ENCODE measurements at places on chromosomes 2 and 18.

DNA sequence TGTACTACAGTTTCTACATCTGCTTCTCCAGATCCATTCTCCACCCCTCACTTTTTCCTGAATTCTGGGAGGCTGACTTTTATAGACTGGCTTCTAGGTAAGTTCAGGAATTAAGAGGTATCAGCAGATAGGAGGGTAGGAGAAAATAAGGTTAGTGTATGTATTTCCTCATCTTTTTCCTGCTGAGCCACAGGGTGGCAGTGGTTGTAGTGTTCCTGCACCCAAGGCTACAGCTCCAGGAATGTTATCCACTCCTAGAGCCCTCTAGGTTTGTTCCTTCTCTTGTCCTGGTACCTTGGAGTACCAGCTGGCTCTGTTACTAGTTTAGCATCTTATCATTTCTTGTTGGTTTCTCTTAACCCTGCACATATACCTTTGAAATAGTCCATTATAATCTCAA is 40.7 kb upstream of the C2orf66 start:
- DNase-seq, result no peak
- no peak overlapping the region for H3K4me3 ChIP-seq
- H3K36me3 ChIP-seq, result no peaks in the 10 kb centered on the region
- no peaks in the 10 kb centered on the region for H3K4me1 ChIP-seq

- no peaks in the 10 kb centered on the region for H3K36me3 ChIP-seq
- H3K4me1 ChIP-seq, result no peaks in the 10 kb centered on the region
- DNase-seq, result no peak
- no peaks in the 10 kb centered on the region for H3K27me3 ChIP-seq
- H3K27ac ChIP-seq, result no peak overlapping the region
Observed at GRCh38 chr2:75548036-75548573, 12.6 kb downstream of the EVA1A start.

DNA sequence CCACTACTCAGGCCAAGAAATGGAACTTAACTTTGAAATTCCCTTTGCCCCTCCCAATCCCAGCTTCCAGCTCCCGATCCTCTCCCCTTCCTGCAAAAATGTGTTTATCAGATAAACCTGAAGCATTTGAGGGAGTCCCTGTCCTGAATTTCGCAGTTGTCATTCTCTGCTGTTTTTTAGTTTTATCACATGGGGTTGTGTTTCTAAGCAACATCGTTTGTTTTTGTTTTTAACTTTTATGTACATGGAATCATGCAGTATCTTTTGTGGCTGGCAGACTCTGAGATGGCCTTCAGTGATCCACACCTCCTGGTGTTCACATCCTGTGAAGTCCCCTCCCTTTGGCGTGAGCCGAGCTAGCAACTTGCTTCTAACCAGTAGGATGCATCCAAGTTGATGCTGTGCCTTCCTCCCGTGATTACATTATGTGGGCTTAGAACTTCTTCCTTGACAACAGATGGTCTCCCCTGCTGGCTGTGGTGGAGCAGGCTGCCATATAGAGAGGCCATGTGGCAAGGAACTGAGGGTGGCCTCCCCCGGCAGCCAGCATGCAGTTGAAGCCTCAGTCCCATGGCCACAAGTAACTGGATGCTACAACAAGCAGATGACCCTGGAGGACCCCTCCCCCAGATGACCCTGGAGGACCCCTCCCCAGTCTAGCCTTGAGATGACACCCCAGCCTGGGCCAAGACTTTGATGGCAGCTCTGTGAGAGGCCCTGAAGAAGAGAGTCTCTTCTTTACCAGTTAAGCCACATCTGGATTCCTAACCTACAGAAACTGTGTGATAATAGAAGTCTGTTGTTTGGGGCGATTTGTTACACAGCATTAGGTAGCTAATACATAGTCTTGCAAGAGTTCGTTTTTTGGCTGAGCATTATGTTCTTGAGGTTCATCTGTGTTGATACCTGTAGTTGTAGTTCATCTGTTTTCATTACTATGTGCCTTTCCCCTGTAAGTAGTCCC is 27.7 kb downstream of the SH3BP4 start:
- H3K27me3 ChIP-seq, result no peaks in the 10 kb centered on the region
- no peak overlapping the region for H3K4me3 ChIP-seq
- H3K4me1 ChIP-seq, result no peaks in the 10 kb centered on the region
- no peaks in the 10 kb centered on the region for H3K36me3 ChIP-seq

GRCh38 chr18:52813635-52814416 is 473.8 kb downstream of the DCC start:
- no peaks in the 10 kb centered on the region for H3K4me1 ChIP-seq
- DNase-seq, result no peak
- no peak overlapping the region for H3K4me3 ChIP-seq
- H3K36me3 ChIP-seq, result no peaks in the 10 kb centered on the region
- no peak overlapping the region for H3K27ac ChIP-seq

DNA sequence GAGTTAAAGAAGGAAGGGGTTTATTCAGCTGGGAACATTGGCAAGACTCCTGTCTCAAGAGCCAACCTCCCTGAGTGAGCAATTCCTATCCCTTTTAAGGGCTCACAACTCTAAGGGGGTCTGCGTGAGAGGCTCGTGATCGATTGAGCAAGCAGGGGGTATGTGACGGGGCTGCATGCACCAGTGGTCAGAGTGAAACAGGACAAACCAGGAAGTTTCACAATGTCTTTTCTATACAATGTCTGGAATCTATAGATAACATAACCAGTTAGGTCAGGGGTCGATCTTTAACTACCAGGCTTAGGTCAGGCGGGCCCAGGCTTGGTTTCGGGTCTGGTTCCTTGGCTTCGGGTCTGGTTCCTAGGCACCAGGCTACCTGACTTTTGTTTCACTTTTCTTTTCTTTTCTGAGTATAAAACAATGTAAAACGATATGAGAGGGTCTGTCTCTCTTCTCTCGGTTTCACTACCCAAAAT is 30.1 kb upstream of the LIPG start:
- H3K36me3 ChIP-seq, result no peaks in the 10 kb centered on the region
- no peaks in the 10 kb centered on the region for H3K27me3 ChIP-seq
- H3K4me1 ChIP-seq, result no peaks in the 10 kb centered on the region
- DNase-seq, result no peak

- H3K4me1 ChIP-seq, result no peaks in the 10 kb centered on the region
- no peak overlapping the region for H3K4me3 ChIP-seq
- no peaks in the 10 kb centered on the region for H3K27me3 ChIP-seq
- DNase-seq, result no peak
- H3K36me3 ChIP-seq, result no peaks in the 10 kb centered on the region
Observed at GRCh38 chr2:9251154-9252001, 44.8 kb downstream of the ASAP2 start.

DNA sequence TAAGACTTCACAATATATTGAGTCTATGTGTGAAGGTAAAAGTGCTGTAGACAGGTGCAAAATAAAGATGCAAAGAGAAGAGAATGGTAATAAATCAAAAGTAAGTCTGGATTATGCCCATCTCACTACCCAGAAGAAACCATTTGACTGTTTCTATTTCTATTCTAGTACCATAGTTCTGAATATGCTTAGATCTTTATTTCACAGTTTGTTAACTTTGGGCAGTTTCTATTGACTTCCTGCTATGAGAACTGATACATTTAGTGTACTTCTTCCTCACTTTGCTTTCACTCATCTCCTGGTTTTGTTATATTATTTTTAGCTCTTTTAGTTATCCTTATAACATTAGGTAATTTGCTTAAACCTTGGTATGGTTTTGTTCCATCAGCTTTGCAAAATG is 94.9 kb downstream of the HS1BP3 start:
- no peaks in the 10 kb centered on the region for H3K27me3 ChIP-seq
- no peak overlapping the region for H3K27ac ChIP-seq
- no peaks in the 10 kb centered on the region for H3K4me1 ChIP-seq
- H3K4me3 ChIP-seq, result no peak overlapping the region
- H3K36me3 ChIP-seq, result no peaks in the 10 kb centered on the region

DNA sequence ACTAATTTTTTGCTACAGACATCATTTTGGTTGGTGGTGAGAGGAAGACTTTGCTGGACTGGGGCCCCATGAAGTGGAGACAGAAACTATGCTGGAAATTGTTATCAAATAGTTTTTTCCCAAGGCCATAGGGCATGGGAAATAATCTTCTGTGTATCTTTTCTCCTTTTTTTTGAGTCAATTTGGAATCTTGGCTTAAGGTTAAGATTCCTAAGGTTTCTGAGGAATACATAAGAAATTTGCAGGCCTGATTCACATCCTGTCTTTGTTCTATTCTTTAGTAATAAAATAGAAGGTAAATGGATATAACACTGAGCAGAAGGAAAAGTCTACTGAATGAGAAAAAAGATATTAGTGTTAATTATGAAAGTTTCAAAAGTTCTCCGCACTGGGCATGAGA is 16.6 kb downstream of the SMC6 start:
- H3K4me1 ChIP-seq, result no peaks in the 10 kb centered on the region
- no peak overlapping the region for H3K4me3 ChIP-seq
- no peak overlapping the region for H3K27ac ChIP-seq
- no peaks in the 10 kb centered on the region for H3K27me3 ChIP-seq

GRCh38 chr2:169528271-169528701 is 18.8 kb downstream of the KLHL41 start:
- no peak overlapping the region for H3K27ac ChIP-seq
- no peaks in the 10 kb centered on the region for H3K4me1 ChIP-seq
- peak; percentile 80 for DNase-seq
- H3K4me3 ChIP-seq, result no peak overlapping the region

DNA sequence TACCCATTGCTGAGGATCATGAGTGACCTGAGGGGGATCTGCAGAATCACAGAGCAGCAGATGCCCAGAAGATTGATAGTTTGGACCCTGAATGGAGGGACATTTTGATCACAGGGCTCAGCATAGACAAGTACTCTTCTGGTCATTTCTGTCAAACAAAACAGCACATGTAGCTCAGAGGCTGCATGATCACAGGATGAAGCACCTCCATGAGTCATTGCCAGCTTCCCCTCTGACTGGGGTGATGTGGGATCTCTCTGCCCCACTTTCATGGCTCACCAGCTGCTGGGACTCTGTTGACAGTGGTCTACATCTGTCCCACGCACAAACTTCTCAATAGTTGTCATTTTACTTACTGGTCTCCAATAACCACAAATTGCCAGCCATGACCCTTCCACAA is 264.1 kb downstream of the RPIA start:
- no peaks in the 10 kb centered on the region for H3K36me3 ChIP-seq
- H3K4me3 ChIP-seq, result no peak overlapping the region
- no peak for DNase-seq
- no peak overlapping the region for H3K27ac ChIP-seq
- H3K4me1 ChIP-seq, result no peaks in the 10 kb centered on the region
- no peaks in the 10 kb centered on the region for H3K27me3 ChIP-seq

- H3K4me3 ChIP-seq, result no peak overlapping the region
- H3K4me1 ChIP-seq, result peaks cover 7% of the 10 kb centered on the region
- H3K36me3 ChIP-seq, result no peaks in the 10 kb centered on the region
- no peaks in the 10 kb centered on the region for H3K27me3 ChIP-seq
- no peak for DNase-seq
- H3K27ac ChIP-seq, result no peak overlapping the region
Observed at GRCh38 chr18:61891271-61891670, 1.5 kb downstream of the RNF152 start.

GRCh38 chr2:212154477-212154878 is 384.1 kb downstream of the ERBB4 start:
- no peaks in the 10 kb centered on the region for H3K27me3 ChIP-seq
- no peaks in the 10 kb centered on the region for H3K36me3 ChIP-seq
- DNase-seq, result no peak
- H3K27ac ChIP-seq, result no peak overlapping the region
- no peak overlapping the region for H3K4me3 ChIP-seq

GRCh38 chr18:10499230-10499629 is 26.6 kb upstream of the NAPG start:
- H3K4me1 ChIP-seq, result no peaks in the 10 kb centered on the region
- H3K27me3 ChIP-seq, result no peaks in the 10 kb centered on the region
- no peak for DNase-seq
- H3K4me3 ChIP-seq, result no peak overlapping the region
- no peak overlapping the region for H3K27ac ChIP-seq
- no peaks in the 10 kb centered on the region for H3K36me3 ChIP-seq

- H3K36me3 ChIP-seq, result no peaks in the 10 kb centered on the region
- DNase-seq, result no peak
- no peaks in the 10 kb centered on the region for H3K27me3 ChIP-seq
Observed at GRCh38 chr2:132909427-132909826, 239.4 kb upstream of the LYPD1 start.

- no peaks in the 10 kb centered on the region for H3K27me3 ChIP-seq
- no peaks in the 10 kb centered on the region for H3K4me1 ChIP-seq
- no peak overlapping the region for H3K4me3 ChIP-seq
- no peak overlapping the region for H3K27ac ChIP-seq
- H3K36me3 ChIP-seq, result no peaks in the 10 kb centered on the region
- no peak for DNase-seq
Observed at GRCh38 chr2:1306014-1306686, 107.1 kb upstream of the TPO start.

- no peak for DNase-seq
- H3K36me3 ChIP-seq, result no peaks in the 10 kb centered on the region
- H3K4me1 ChIP-seq, result no peaks in the 10 kb centered on the region
- no peak overlapping the region for H3K4me3 ChIP-seq
- no peak overlapping the region for H3K27ac ChIP-seq
- H3K27me3 ChIP-seq, result no peaks in the 10 kb centered on the region
Observed at GRCh38 chr18:55442561-55442960, 145.4 kb downstream of the TCF4 start.

DNA sequence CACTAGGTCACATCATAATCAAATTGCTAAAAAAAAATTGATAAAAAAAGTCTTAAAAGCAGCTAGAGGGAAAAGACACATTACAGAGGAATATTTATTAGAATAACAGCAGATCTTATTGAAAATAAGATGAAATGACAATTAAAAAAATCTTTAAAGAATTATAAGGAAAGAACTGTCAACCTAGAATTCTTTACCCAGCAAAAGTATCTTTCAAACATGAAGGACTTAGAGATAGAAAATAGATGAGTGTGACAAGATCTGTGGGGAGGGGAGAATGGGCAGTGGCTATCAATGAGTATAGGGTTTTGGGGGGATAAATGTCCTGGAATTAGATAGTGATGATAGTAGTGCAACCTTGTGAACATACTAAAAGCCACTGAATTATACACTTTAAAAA is 26.5 kb upstream of the RNF103 start:
- H3K4me3 ChIP-seq, result no peak overlapping the region
- H3K36me3 ChIP-seq, result no peaks in the 10 kb centered on the region
- H3K27ac ChIP-seq, result no peak overlapping the region

- DNase-seq, result no peak
- no peak overlapping the region for H3K27ac ChIP-seq
- no peaks in the 10 kb centered on the region for H3K36me3 ChIP-seq
- H3K4me3 ChIP-seq, result no peak overlapping the region
- H3K4me1 ChIP-seq, result no peaks in the 10 kb centered on the region
Observed at GRCh38 chr2:122009561-122009960, 254.1 kb downstream of the TSN start.

DNA sequence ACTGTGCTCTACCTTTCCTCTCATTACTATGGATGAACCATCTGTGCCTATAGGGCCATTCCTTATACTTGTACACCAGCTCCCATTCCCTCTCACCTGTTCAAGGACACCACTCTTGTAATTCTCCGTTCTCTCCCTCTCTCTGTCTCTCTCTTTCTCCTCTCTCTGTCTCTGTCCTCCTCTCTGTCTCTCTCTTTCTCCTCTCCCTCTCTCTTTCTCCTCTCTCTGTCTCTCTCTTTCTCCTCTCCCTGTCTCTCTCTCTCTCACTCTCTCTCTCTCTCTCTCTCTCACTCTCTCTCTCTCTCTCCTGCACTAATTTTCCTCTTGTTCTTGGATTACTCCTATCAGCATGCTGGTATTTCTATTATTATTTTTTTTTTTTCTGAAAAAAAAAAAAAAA is 78.9 kb upstream of the RMDN2 start:
- H3K36me3 ChIP-seq, result no peaks in the 10 kb centered on the region
- no peak overlapping the region for H3K27ac ChIP-seq
- no peak for DNase-seq
- no peak overlapping the region for H3K4me3 ChIP-seq
